ENCODE measurements at places on chromosomes 6 and 20.

DNA sequence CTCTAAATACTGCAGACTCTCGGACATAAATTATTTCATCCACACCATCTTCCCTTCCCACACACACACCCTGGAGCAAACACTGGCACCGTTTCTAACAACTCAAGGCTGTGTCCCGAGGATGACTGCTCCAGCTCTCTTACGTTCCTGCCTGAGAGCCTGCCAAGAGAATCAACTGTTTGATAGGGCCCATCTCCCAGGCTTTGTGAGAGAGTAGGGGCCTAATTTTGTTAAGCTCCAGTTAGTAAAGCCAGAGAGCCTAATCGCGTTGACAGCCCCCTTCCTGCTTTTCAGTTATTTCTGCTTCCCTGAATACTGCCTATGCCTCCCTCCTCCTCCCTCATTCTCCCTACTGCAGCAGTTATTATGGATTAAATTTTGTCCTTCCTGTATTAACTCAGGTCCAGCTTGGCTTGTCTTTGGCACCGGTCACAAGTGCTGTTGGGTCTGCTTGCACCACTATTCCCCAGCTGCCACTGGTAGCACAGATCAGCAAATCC is 118.1 kb upstream of the TMEM181 start:
- no peak for DNase-seq

DNA sequence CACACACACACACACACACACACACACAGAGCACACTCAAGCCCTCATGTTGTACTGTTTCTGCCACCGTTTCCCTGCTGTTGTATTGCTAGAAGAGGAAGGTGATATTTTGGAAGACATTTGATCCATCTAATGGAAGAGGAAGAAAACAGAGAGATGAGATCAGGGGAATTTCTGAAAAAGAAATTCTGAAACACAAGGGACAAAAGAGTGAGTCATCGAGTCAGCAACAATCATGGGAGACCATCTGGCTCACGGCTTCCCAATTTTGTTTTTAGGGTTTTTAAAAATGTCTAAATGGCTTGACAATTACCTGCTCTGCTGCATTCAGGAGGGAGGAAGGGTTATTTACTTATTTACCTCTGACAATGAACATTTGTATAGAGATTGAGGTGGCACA is 22.0 kb downstream of the SOX4 start:
- no peak for DNase-seq

DNA sequence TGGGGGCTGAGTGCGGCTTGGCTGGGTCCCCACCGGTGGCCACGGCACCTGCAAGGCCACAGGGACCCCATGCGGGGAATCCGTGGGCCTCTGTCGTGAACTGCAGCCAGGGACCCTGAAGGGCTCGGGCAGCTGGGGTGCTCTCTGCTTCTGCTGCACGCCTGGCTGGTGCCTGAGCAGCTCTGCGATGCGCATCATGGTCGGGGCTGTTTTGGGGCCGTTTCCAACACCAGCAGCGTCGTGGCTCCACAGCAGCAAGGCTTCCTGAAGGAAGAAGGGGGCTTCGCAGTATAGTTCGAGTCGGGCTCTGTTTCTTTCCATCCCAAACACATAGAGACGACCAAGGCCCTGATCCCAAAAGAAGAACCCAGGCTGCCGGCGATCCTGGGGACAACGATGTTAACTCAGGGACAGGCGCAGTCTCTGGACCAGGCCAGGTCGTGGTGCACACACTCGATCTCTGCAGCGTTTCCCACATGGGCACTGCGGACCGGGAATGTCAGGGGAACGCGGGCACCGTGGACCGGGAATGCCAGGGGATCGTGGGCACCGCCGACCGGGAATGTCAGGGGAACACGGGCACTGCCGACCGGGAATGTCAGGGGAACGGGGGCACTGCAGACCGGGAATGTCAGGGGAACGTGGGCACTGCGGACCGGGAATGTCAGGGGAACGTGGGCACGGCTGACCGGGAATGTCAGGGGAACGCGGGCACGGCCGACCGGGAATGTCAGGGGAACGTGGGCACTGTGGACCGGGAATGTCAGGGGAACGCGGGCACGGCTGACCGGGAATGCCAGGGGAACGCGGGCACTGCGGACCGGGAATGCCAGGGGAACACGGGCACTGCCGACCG is 36.8 kb upstream of the BHLHE23 start:
- DNase-seq = no peak

DNA sequence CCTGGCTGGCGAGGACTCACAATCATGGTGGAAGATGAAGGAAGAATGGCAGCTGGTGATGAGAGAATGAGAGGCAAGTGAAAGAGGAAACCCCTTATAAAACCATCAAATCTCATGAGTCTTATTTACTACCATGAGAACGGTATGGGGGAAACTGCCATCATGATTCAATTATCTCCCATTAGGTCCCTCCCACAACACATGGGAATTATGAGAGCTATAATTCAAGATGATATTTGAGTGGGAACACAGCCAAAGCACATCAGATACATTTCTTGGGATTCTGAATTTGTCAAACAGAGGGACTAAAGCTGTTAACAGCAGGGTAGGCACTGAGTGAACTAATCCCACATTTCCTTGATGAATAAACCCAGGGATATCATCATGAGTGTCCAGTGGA is 116.2 kb upstream of the PLCB4 start:
- no peak for DNase-seq

GRCh38 chr20:37378785-37379598 is 33.1 kb downstream of the SRC start:
- DNase-seq = no peak

- DNase-seq = no peak
Measured at GRCh38 chr6:48744948-48745347, 634.0 kb upstream of the PTCHD4 start.

- peak; percentile 49 for DNase-seq
Measured at GRCh38 chr6:39114388-39114703, 640 bp downstream of the SAYSD1 start.

GRCh38 chr6:752438-752837 is 59.5 kb upstream of the EXOC2 start:
- no peak for DNase-seq

DNA sequence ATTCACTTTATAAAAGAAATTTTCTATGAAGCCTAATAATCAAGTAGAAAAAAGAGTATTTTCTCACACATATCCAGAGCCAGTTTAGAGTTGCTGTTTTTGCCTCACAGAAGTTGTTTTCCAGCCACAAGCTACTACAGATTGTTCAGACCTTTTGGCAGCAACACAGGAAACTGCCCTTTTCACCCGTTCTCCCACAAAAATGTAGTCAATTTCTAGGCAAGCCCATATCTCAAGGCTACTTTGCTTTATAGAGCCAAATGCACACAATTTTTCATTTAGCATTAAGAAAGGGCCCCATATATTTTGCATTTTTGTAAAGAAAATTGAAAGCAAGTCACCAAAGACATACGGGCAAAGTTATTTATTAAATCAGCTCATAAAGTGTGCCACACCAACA is 49.5 kb downstream of the EPB41L2 start:
- DNase-seq = no peak

DNA sequence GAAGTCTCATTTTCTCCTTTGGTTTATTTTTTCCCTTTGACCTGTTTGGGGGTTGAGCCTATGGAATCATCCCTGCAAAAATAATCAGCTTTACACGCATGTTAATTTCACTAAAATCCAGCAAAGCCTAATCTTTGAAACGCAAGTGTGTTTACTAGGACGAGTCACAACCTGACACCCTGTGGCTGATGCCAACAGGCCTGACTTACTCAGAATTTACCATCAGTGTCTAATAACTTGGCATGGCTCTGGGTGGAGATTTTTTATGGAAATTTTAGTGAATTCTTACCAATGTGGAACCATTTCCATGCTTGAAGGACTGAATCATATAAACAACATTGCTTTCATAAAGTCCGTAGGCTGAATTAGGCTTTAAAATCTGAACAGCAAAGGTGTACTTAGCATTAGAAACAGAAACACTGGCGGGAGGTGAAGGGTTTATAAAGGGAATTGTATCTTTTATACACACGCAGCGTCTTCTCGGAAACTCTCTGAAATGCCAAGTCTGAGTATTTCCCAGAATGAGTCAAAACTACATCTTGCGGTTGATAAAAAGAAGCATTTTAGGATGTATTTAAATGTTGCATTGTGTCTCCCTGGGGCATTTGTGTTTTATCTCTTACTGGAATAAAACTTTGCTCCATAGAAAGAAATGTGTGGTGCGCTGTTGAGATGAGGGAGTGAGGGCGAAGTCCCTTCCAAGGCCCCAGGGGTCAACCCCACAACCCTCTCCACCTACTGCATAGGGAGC is 81.2 kb downstream of the DACT2 start:
- DNase-seq = no peak

DNA sequence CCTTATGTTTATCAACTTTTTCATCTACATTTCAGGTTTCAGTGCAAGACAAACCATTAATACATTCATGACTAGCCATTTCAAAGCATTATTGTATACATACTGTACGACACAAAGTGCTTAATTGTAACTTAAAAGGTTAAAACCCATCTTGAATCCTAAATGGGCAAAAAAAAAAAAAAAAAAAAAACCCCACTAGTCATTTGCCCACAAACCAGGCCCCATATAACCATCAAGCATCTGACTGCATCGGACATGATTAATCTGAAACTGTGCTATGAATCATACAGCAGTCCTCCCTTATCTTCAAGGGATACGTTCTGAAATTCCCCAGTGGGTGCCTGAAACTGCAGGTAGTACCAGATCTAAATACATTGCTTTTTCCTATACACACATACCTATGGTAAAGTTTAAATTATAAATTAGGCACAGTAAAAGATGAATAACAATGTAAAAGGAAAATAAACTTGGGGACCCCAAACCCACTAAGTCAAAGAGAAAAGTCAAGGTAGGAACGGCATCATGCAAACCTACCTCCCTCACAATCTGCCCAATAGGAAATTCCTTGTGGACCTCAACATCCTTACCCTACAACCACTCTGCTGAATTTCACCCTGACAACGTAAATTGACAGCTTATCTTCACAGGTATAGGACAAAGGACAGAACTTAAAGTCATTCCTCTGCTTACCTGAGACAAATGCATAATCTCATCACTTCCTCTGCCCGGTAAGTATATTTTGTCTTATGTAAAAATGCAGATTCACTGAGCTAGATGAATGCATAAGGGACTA is 14.3 kb downstream of the B4GALT5 start:
- DNase-seq = no peak

DNA sequence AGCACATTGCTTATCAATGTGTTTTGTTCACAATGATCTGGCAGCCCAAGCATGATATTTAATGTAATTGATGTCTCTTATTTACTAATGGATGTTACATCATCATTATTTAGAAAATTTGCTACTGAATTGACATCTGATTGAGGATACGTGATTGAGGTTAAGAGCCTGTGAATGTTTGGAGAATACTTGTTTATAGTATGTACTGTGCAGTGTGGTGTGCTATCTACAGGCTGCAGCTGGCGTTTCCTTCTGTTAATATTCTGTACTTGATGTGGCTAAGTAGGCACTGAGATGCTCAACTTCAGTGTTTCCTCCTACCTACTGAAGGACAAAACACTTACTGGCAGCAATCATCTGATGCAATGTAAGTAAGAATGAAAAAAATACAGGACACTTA is 709.6 kb upstream of the FLRT3 start:
- DNase-seq = peak; percentile 46

DNA sequence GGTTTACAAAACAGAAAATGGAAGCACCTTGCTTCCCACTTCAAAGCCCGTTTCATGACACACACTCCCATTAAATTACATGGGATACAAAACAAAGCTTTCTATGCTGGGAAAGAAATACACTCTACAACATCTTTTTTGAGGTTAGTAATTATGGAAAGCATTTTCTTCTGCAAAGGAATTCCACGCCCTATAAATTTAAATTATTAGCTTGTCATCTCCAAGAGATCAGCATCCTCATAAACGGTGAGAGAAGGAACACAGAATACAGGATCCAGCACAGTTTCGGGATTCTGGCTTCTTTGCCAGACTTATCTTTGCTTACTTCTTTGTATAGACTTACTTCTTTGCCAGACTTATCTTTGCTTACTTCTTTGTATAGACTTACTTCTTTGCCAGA is 1.3 kb upstream of the SMPDL3A start:
- no peak for DNase-seq

DNA sequence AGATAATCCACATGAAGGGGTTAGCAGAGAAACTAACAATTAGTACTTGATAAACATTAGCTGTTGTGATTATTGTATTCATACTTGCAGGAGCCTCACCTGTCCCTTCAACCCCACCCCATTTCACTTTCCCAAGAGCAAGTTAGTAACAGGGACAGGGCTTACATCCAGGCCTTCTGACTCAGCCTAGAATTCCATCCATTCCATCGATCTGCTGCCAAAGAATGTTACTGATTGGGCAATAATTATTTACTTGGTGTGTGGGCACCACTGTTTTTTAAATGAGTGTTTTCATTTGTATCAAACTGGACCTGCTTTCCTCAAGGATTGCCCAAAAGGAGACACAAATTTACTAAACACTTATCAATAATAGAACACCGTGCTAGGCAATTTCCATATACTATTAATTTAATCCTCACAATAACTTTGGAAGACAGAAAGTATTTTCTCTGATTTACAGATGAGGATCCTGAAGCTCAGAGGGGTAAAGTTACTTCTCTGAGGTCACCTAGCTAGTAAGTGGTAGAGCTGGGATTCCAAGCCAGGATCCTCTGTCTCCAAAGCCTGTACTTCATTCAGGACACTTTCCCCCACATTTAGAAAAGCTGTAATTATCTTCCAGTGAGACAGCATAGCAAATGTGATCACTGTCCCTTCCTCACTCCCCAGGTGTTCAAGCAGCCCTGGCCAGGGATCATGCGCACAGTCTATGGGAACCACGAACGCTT is 32.8 kb downstream of the GSS start:
- no peak for DNase-seq

DNA sequence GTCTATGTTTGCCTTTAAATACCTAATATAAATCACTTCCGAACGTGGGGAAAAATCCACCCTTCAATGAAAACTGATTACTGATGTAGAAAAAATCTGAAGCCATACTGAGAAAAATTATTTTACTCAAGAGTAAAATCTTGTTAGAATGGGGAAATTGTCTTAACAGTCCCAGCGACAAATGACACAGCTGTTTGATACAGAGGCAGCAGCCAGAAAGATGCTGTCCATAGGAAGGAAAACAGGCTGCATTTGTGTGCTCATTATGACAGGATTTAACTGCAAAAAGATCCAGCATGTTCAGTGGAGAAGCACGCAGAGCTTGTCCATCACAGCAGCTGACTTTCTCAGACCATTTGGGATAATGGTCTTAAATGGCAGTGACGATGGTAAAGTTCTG is 443.0 kb downstream of the TFAP2B start:
- no peak for DNase-seq

DNA sequence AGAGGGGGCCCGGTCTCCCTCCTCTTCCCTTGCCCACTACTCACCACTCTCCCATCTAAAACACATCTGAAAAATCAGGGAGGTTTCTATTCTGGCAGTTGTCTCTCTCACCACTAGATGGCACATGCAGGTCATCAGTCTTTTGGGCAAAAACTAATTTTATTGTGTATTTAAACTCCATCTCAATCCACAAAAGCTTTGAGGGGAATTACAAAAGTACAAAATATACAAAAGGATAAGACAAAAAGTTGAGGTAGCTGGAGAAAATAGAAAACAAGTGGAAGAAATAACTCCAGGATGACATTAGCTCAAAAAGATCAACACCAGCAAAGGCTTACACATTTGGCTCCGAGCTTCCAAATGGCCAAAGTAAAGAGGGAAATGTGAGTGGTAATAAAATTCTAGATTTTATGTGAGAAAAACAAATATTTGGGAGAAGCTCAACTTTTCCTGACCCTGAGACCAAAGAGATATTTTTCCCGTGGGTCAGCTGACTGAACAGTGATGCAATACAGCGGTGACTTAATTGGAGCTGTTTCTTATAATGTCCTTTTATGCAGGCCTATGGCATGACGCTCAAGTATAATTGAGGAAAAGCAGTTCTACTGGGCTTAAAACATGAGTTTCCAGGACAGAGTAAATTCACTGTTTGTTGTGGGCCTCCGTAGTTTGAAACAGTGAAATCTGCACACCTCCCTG is 79.8 kb upstream of the CHD6 start:
- peak; percentile 78 for DNase-seq

Measured in NCI-H510A treated with DMSO at 0.1 percent for 48 hours (cell line).